ENCODE measurements at places on chromosomes 16 and 17.

GRCh38 chr17:74430706-74431567 is 951 bp upstream of the GPRC5C start:
- peak overlapping the region; percentile 86 for H3K27ac ChIP-seq
- peak; percentile 78 for ATAC-seq
- H3K27me3 ChIP-seq = peaks cover 21% of the 10 kb centered on the region
- H3K4me3 ChIP-seq = peak overlapping the region; percentile 48

GRCh38 chr17:29061036-29061435 is 18.1 kb downstream of the PIPOX start:
- H3K27ac ChIP-seq = no peak overlapping the region
- no peak overlapping the region for H3K4me3 ChIP-seq
- no peaks in the 10 kb centered on the region for H3K4me1 ChIP-seq
- no peak for ATAC-seq
- H3K36me3 ChIP-seq = no peaks in the 10 kb centered on the region

GRCh38 chr16:2056077-2056476 is 8.3 kb downstream of the TSC2 start:
- H3K27ac ChIP-seq = no peak overlapping the region
- ATAC-seq = peak; percentile 29
- no peaks in the 10 kb centered on the region for H3K27me3 ChIP-seq
- H3K36me3 ChIP-seq = peaks cover 95% of the 10 kb centered on the region
- H3K4me1 ChIP-seq = no peaks in the 10 kb centered on the region
- no peak overlapping the region for H3K4me3 ChIP-seq

DNA sequence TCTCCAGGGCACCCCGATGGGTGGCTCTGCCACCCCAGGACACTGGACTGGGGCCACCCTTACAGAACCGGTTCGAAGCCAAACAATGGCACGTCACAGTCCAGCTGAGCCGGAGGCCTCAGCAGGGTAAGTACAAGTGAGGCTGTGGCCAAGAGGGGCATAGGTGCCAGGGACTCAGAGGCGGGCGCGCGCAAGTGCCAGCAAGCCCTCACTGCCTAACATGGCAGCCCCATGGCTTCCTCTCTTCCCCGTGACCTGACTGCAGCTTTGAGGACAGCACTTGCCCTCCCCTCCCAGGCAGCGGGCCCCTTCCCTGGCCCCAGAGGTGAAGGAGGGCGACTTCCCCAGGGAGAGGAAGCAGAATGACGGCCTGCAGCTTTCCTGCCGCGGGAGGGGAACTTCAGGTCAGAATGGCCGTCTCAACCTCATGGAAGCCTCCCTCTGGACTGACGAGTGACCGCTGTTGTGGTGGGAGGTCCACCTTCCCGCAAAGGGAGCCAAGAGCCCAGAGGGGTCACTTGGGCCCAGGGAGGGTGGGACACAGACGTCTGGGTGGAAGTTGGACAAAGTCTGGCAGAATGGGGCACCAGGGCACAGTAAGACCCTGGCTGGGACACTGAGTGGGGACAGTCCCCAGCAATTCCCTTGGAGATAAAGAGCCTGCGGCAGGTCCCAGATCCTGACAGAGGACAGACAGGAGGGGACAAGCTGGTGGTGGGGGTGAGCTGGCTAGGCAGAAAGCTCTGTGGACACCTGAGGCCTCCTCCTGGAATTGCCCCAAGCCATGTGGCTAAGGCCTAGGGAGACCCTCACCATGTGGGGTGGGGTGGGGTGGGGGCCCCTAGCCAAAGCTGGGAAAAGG is 52.1 kb upstream of the TOB1 start:
- no peaks in the 10 kb centered on the region for H3K4me1 ChIP-seq
- ATAC-seq = no peak
- H3K27ac ChIP-seq = peak overlapping the region; percentile 77
- no peaks in the 10 kb centered on the region for H3K36me3 ChIP-seq
- H3K27me3 ChIP-seq = no peaks in the 10 kb centered on the region

- H3K4me1 ChIP-seq = no peaks in the 10 kb centered on the region
- no peaks in the 10 kb centered on the region for H3K27me3 ChIP-seq
- peak overlapping the region; percentile 84 for H3K27ac ChIP-seq
- peak; percentile 94 for ATAC-seq
These were observed 398.5 kb downstream of the HAPSTR1 start for GRCh38 chr16:9489835-9490467.

- H3K27me3 ChIP-seq = no peaks in the 10 kb centered on the region
- H3K4me3 ChIP-seq = no peak overlapping the region
- no peaks in the 10 kb centered on the region for H3K36me3 ChIP-seq
- no peaks in the 10 kb centered on the region for H3K4me1 ChIP-seq
- H3K27ac ChIP-seq = no peak overlapping the region
These were observed 609.4 kb upstream of the SOX9 start for GRCh38 chr17:71511266-71511995.

GRCh38 chr16:63453261-63453660 is 1417.0 kb upstream of the CDH8 start:
- H3K4me3 ChIP-seq = no peak overlapping the region
- no peaks in the 10 kb centered on the region for H3K4me1 ChIP-seq
- no peaks in the 10 kb centered on the region for H3K36me3 ChIP-seq

DNA sequence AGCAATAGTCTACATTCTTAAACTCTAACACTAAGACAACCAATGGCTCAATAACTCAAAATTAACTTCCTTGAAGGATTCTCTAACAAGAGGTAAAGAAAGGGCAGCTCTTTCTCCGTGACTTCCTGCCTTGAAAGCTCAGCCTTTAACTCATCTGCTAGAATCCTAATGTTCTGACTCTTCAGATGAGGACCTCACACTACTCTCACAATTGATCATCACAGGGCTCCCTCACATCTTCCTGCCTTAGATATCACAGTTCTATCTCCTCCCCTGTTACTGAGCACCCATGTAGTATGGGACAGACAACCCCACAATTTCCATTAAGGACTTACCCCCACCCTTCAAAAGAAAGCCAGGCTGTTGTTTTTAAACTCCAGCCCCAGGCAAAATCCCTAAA is 33.5 kb downstream of the SMURF2 start:
- ATAC-seq = no peak
- H3K4me3 ChIP-seq = no peak overlapping the region
- no peaks in the 10 kb centered on the region for H3K27me3 ChIP-seq
- H3K27ac ChIP-seq = no peak overlapping the region

All from gastroesophageal sphincter (tissue), 4 donors.